Left lung (tissue), 14 donors: ENCODE measurements at places on chromosomes 7 and 10. TPM values are rescaled to one million over a fixed set of nuclear protein-coding genes. Genes with fewer than 3 reads are reported as not detected.

OR9A2 gene
- not detected for total RNA-seq

DNA sequence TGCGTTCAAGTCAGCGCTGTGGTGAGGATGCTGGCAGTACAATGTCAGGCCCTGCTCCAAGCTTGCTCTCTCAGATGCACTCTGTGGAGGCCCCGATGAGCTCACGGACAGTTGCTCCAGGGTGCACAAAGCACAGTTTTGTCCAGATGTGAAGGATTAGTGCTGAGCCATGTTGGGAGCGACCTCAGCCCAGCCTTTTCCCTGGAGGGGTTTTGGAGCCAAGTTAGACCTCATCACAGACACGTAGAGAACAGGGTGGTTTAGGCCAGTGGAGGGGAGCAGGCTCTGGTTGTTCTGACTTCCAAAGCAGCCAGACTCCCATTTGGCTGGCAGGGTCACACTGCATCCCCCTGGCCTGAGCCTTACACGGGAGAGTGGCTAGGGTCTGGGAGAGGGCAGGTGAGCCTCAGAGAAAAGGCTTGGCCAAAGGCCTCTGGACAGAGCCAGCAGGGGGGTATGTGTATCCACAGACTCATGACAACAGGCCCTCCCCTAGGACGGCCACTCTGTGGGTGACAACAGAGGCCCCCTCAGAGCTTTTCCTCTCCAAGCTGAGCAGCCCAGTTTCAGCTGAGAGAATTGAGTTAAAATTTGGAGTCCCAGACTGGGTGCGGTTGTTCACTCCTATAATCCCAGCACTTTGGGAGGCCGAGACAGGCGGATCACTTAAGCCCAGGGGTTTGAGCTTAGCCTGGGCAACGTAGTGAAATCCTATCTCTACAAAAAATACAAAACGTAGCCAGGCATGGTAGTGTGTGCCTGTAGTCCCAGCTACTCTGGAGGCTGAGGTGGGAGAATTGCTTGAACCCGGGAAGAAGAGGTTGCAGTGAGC lies 4.7 kb downstream of the PLAC9 start:
- no peak overlapping the region for H3K4me3 ChIP-seq
- H3K27ac ChIP-seq, result peak overlapping the region; percentile 26
- no peak for DNase-seq
- peaks cover 4% of the 10 kb centered on the region for H3K4me1 ChIP-seq
- peaks cover 49% of the 10 kb centered on the region for H3K27me3 ChIP-seq

- H3K4me3 ChIP-seq, result no peak overlapping the region
- no peaks in the 10 kb centered on the region for H3K27me3 ChIP-seq
- DNase-seq, result no peak
- H3K27ac ChIP-seq, result no peak overlapping the region
Observed at GRCh38 chr7:28356619-28357018, 55.7 kb upstream of the CREB5 start.

TMEM270 gene
- total RNA-seq, result not detected

CTAGE4 gene
- 5.3 TPM for total RNA-seq

GRCh38 chr7:135990258-135990657 lies 13.1 kb upstream of the MTPN start:
- H3K27me3 ChIP-seq, result no peaks in the 10 kb centered on the region
- H3K36me3 ChIP-seq, result no peaks in the 10 kb centered on the region
- no peak for DNase-seq

GRCh38 chr10:6055929-6056328 lies 6.2 kb downstream of the IL2RA start:
- H3K27ac ChIP-seq, result no peak overlapping the region
- peaks cover 12% of the 10 kb centered on the region for H3K4me1 ChIP-seq
- no peak for DNase-seq
- H3K4me3 ChIP-seq, result no peak overlapping the region

- H3K27me3 ChIP-seq, result no peaks in the 10 kb centered on the region
- DNase-seq, result no peak
- no peaks in the 10 kb centered on the region for H3K36me3 ChIP-seq
- H3K4me3 ChIP-seq, result no peak overlapping the region
Observed at GRCh38 chr10:86049442-86049841, 317.2 kb downstream of the GRID1 start.

ADARB2 gene
- 0.76 TPM for total RNA-seq

GRCh38 chr7:96144260-96144526 lies 177.7 kb downstream of the SLC25A13 start:
- H3K36me3 ChIP-seq, result peaks cover 46% of the 10 kb centered on the region
- H3K4me3 ChIP-seq, result no peak overlapping the region
- H3K4me1 ChIP-seq, result no peaks in the 10 kb centered on the region
- DNase-seq, result no peak
- H3K27ac ChIP-seq, result no peak overlapping the region

DNA sequence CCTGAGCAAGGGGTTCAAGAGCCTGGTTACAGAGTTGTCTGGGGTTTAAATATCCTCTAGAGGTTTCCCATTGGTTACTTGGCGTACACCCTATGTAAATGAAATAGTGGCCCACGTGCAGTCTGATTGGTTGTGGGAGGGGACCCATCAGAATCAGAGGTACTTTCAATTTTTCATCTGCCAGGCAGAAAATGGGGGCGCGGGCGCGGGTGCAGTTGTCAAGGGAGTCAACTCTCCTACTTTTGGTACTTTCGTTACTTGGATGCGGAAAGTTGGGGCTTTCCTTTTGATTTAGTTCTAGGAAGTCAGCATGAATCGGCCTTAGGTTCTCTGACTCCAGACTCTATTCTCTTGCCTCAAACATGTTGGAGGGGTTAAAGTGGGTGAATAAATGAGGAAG lies 83.2 kb downstream of the DNAJB9 start:
- H3K27ac ChIP-seq, result no peak overlapping the region
- H3K27me3 ChIP-seq, result no peaks in the 10 kb centered on the region
- H3K4me3 ChIP-seq, result no peak overlapping the region
- H3K4me1 ChIP-seq, result no peaks in the 10 kb centered on the region
- peak; percentile 53 for DNase-seq

GRCh38 chr10:105188737-105189462 lies 547.8 kb downstream of the SORCS3 start:
- no peaks in the 10 kb centered on the region for H3K27me3 ChIP-seq
- no peaks in the 10 kb centered on the region for H3K36me3 ChIP-seq
- H3K4me3 ChIP-seq, result no peak overlapping the region
- DNase-seq, result no peak
- no peaks in the 10 kb centered on the region for H3K4me1 ChIP-seq

DNA sequence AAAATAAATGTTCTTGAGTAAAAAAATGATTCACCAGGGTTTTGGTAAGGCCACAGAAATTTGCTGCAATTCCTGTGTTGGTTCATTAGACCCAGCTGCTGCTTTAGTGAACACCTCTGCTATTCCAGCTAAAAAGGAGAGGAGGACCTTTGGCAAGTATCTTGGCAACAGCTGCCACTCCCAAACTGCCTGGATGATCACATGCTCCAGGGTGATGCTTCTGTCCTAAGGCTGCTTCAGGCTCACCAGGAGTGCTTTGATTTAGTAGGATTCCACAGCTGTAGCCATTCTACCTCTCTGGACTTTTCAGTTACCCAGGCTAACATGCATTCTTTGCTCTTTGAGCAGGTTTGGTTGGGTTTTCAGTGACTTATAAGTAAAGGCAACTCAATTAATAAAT lies 82.6 kb upstream of the NPVF start:
- no peaks in the 10 kb centered on the region for H3K36me3 ChIP-seq
- no peak overlapping the region for H3K27ac ChIP-seq
- no peaks in the 10 kb centered on the region for H3K4me1 ChIP-seq
- no peak overlapping the region for H3K4me3 ChIP-seq
- no peaks in the 10 kb centered on the region for H3K27me3 ChIP-seq
- DNase-seq, result no peak

- no peak overlapping the region for H3K4me3 ChIP-seq
- no peak for DNase-seq
- no peaks in the 10 kb centered on the region for H3K4me1 ChIP-seq
- H3K36me3 ChIP-seq, result no peaks in the 10 kb centered on the region
- H3K27ac ChIP-seq, result no peak overlapping the region
Observed at GRCh38 chr7:29053105-29053872, 93.0 kb downstream of the CPVL start.

SLC26A3 gene
- not detected for total RNA-seq

GRCh38 chr7:42274053-42274452 lies 37.0 kb upstream of the GLI3 start:
- no peaks in the 10 kb centered on the region for H3K27me3 ChIP-seq
- no peaks in the 10 kb centered on the region for H3K36me3 ChIP-seq
- H3K4me1 ChIP-seq, result no peaks in the 10 kb centered on the region
- H3K27ac ChIP-seq, result no peak overlapping the region

GRCh38 chr7:41579961-41580935 lies 122.6 kb downstream of the INHBA start:
- H3K4me3 ChIP-seq, result no peak overlapping the region
- DNase-seq, result no peak
- H3K27me3 ChIP-seq, result no peaks in the 10 kb centered on the region
- H3K27ac ChIP-seq, result no peak overlapping the region
- H3K4me1 ChIP-seq, result no peaks in the 10 kb centered on the region

DNA sequence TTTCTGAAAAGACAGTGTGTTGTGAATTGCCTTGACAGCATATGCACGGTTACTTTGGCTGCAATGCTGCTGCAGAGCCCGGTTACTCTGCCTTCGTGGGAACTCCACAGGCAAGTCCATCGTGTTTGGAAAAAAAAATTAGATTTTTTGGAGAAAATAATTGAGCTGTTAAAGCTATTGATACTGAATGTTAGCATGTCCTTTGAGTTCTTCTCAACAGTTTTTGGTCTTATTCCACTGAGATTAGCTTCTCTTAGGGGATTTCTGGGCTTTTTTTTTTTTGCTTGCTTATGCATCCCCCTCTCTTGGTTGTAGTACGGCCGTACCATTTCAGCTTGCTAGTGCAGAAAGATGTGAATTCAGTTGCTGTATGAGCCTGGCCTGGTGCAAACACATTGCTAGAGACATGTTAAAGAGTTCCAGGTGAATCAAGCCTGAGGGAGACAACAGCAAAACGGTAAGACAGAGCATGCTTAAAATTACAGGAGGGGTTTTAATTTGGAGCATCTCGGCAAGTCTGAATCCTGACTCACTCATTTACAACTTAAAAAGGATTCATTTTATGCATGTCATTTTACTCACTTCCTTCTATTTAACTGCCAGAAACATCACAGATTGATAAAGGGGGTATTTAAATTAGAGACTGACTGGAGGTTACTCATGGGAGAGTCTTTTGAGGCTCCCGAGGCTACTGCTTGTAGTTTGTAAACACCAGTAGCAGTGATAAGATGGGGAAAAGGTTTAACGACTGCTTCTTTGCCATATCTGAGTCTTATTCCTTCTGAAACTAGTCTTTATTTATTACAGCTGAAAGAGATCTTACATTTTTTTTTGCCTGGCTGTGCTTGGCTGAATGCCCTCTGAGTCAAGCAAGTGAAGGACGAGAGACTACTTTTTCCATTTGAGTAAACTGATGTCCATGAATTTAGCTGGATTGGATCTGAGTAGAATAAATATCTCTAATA lies 113.7 kb downstream of the CDK14 start:
- H3K27ac ChIP-seq, result peak overlapping the region; percentile 22
- DNase-seq, result no peak
- H3K36me3 ChIP-seq, result no peaks in the 10 kb centered on the region
- H3K4me3 ChIP-seq, result no peak overlapping the region

DNA sequence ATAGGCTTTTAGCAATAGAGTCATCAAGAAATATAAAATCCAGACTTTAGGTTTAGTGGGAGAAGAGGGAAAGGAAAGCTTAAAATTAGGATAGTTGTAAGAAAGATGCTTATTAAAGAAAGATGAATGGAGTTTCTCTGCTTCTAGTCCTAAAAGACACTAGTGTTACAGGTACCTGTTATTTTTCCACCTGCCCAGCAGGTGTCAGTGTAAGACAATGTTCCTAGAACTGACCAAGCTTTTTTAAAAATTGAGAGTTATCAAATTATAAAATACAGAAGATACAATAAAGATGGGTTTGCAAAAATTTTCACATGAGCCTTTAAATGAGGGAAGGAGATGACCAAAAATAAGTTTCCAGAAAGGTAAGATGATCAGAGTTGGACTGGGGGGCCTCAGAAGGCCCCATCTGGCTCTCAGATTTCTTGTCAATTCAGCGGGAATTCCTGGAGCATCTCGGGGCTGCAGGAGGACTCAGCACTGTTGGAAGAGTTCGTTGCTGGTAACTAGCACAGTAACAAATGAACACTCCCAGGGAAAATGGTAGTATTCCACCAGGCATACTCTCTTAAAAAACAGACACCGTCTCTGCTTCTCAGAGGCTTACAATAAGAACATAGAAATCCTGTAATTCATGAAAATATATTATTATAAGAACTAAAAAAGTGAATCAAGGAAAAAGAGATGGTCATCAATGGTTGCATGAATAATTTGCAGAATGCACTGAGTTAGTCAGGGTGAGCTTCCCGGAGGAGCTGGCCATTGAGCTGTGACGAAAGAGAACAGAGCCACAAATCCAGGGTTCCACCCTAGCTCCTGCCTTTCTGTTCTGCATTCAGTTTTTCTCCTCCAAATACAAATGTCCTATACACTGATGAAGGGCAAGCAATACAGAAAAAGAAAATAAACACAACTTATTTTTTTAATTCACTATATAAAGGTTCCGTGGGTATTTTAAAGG lies 71.8 kb upstream of the PIK3CG start:
- no peak for DNase-seq
- no peaks in the 10 kb centered on the region for H3K36me3 ChIP-seq
- H3K27ac ChIP-seq, result no peak overlapping the region
- no peaks in the 10 kb centered on the region for H3K27me3 ChIP-seq
- H3K4me3 ChIP-seq, result no peak overlapping the region

NANOS1 gene
- total RNA-seq, result 1.0 TPM

SPDYE3 gene
- not detected for total RNA-seq

C10orf105 gene
- total RNA-seq, result 0.17 TPM

DNA sequence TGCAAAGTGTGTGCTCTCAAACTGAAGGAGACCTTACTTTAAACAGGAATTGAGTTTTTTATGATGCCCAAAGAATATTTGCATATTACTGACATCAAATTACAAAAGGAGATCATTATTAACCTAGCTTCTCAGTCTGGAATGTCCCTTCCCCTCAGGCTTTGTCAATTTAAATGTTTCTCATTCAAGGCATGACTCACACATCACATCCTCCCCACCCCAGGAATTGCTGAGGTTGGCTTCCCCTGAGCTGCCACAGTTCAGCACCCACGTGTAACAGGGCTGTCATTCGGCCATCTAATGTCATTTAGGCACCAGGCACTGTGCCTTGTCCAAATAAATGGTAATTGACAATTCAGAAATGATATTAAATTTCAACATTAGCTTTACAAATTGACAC lies 305.9 kb upstream of the MGMT start:
- no peaks in the 10 kb centered on the region for H3K4me1 ChIP-seq
- H3K36me3 ChIP-seq, result no peaks in the 10 kb centered on the region
- DNase-seq, result no peak
- H3K27me3 ChIP-seq, result no peaks in the 10 kb centered on the region

- DNase-seq, result no peak
- H3K36me3 ChIP-seq, result no peaks in the 10 kb centered on the region
- H3K4me1 ChIP-seq, result peaks cover 6% of the 10 kb centered on the region
Observed at GRCh38 chr10:30587522-30588031, 42.0 kb downstream of the LYZL2 start.
